Stimulated activated CD4-positive, alpha-beta T cell treated with anti-CD3 and anti-CD28 coated beads, TNF-alpha, amount 100 ng/mL, for 1 hour (primary cell): ENCODE measurements at places on chromosomes 1 and 21.

GRCh38 chr1:81848880-81849682 lies 48.3 kb downstream of the ADGRL2 start:
- DNase-seq, result no peak

- no peak for DNase-seq
Observed at GRCh38 chr1:38031513-38031866, 15.1 kb downstream of the POU3F1 start.

- peak; percentile 76 for DNase-seq
Observed at GRCh38 chr1:11934302-11935056, at the start of gene PLOD1. Gene PLOD1 (plus strand): TSS chr1:11934717. CDS start chr1:11934780, 63 bp downstream.

DNA sequence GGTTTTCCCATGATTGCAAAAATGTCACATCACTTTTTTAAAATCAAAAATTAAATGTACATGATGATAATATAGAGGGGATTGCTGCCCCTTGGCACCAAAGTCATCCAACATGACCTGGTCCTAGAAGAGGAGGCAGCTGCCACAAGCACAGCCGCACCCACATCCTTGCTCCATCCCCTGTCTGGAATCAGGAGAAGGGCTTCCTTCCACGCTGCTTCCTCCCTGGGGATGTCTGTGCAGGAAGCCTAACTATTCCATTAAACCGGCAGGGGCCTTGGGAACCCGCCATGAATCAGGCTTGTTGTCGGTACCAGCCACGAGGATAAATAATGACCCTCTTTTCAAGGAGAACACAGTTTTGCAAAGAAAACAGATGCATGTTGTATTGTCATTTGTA lies 68.7 kb upstream of the AJAP1 start:
- DNase-seq, result no peak

DNA sequence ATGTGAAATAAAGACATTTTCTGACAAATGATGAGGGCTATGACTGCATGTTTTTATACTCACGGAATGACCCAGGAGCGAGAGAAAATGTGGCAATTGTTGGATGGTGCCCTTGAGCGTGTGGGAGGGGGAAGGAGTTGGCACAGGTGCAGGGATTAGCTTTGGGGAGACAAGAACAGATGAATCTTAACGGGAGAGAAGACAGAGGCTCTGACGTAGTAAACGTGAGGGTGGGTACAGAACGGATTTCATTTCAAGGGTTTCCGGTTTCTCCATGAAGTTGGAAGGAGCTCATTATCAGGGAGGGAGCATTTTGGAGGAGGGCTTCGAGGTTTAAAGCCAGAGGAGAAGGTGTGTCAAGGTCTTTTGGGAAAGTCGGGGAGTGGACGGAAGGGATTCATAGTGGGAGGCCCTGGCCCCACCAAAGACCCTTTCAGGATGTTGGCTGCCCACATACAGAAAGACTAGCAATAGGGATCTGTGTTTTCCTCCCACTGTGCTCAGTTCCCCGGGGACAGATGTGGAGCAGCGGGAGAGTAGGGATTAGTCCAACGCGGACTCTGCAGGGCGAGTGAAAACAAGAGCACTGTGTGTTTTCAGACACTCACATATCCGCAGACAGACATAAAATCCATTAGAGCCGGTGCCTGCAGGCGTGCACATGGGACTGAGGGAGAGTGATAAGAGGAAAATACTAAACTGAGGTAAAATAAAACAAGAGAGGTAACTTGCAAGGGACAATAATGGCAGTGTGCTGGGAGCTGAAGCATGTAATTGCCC lies 584.1 kb downstream of the AJAP1 start:
- DNase-seq, result no peak

- DNase-seq, result peak; percentile 73
Observed at GRCh38 chr1:18883636-18884418, 18.5 kb downstream of the ALDH4A1 start.

- DNase-seq, result no peak
Observed at GRCh38 chr1:205061227-205061626, 18.2 kb downstream of the CNTN2 start.

GRCh38 chr1:117616967-117617366 lies 11.1 kb downstream of the TENT5C start:
- DNase-seq, result no peak

DNA sequence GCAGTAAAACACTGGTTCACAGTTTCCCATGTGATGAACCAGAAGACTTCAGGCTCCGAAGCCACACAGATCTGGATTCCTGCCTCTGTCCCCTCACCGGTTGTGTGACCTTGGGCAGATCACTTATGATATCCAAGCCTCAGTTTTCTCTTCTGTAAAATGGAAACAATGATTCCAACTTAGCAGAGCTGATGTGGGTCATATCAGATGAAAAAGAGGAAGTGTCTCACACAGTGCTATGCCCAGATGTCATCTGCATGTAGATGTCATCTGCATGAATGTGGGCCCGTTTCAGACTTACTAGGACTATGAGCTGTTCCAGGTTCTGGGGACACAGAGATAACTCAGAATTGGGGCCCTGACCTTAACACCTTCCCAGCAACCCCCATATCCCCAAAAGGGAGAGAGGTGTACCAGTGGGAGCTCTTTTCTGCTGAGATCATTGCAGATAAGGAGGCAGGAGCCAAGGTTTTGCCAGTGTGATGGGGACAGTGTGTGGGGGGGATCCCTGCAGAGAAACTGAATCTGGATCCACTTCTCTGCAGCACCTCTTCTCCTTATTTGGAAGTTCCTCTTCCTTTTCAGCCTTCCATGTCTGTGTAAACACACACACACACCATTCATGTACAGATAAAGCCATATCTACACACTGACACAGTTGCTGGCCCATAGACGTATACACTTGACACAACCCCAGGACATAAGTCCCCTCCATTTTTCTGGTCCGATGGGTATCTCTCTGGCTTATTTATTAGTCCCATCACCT lies 5.0 kb upstream of the ADGRB2 start:
- DNase-seq, result no peak

DNA sequence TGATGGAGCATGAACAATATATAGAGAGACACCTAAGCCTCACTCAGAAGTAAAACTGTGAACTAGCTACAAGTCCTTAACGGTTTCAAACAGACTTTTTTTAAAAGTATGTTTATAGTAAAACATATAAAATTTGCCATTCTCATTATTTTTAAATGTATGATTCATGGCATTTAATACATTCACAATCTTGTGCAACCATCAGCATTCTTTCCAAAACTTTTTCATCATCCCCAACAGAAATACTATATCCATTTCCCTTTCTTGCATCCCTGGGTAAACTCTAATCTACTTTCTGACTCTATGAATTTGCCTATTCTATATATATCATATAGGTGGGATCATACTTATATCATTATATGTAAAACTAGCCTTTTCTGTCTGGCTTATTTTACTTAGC lies 25.5 kb downstream of the EVI5 start:
- no peak for DNase-seq

- no peak for DNase-seq
Observed at GRCh38 chr1:21931171-21932093, 5.7 kb downstream of the HSPG2 start.

- DNase-seq, result no peak
Observed at GRCh38 chr21:25615880-25616279, 8.6 kb upstream of the MRPL39 start.

GRCh38 chr1:6690186-6690585 lies 11.4 kb downstream of the DNAJC11 start:
- DNase-seq, result no peak

DNA sequence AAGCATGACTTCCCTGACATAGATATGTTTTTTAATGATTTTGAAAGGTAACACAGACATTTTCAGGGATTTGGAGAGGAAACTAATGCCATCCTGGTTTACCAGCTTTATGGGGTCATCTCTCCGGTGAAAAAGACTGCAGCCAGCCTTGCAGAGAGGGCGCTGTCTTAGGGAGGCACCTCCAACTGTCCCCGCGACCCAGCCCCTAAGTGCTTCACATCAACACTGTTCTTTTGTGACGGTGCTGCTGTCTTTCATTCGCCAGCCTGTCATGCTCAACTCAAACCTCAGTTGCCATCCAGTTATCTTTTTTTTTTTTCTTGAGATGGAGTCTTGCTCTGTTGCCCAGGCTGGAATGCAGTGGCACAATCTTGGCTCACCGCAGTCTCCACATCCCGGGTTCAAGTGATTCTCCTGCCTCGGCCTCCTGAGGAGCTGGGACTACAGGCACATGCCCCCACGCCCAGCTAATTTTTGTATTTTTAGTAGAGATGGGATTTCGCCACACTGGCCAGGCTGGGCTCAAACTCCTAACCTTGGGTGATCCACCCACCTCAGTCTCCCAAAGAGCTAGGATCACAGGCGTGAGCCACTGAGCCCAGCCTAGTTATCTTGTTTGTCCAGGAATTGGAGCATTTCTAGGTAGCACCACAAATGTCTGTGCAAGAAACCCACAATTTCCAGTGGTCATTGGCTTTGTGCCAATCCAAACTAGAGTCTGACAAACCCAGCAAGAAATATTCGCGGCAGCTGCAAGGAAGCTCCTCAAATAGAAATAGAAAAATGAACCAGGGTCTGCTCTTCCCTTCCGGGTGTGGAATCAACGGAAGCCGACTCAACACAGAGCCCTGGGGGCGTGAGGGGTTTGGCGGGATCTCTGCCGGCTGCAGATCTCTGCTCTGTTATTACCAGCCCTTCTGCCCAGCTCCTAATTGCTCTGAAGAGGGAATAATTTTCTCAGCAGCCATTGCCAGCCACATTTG lies 24.2 kb downstream of the PDE9A start:
- no peak for DNase-seq

DNA sequence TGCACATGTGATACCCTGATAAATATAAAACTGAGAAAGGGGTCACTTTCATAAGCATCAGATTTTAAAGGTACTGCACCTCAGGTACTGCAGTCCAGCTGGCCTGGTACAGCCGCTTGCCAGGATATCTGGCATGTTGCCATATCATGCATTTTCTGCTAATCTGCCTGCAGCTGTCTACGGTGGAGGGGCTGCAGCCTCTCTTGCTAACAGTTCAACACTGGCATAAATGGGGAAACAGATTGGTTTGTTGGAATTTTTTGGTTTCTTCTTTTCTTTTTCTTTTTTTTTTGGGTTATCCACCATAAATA lies 71.5 kb downstream of the MIS18A start:
- DNase-seq, result no peak

GRCh38 chr1:225981714-225982113 lies 17.4 kb downstream of the SDE2 start:
- no peak for DNase-seq

DNA sequence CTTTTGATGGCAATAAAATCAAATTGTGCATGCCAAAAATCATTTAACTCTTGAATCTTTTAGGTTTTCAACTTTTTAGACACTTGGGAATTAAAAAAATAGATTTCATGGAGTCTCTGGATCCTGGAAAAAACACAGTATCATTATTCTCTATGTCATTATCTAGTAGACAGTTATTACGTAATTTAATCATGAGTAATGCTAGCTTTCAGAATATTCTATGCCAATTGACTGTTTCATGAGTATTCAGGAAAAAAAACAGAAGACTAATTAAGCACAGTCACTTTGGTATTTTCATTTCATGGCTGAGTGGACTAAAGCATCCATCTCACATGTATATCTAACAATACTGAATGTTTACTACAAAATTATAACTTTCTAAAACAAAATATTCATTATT lies 44.0 kb downstream of the ODF2L start:
- DNase-seq, result no peak

GRCh38 chr1:7940745-7941436 lies at the start of gene TNFRSF9:
Gene TNFRSF9 (minus strand): TSS chr1:7940839. CDS start chr1:7939994, 845 bp downstream.
- no peak for DNase-seq

GRCh38 chr1:183952101-183952500 lies 85.4 kb downstream of the COLGALT2 start:
- no peak for DNase-seq

DNA sequence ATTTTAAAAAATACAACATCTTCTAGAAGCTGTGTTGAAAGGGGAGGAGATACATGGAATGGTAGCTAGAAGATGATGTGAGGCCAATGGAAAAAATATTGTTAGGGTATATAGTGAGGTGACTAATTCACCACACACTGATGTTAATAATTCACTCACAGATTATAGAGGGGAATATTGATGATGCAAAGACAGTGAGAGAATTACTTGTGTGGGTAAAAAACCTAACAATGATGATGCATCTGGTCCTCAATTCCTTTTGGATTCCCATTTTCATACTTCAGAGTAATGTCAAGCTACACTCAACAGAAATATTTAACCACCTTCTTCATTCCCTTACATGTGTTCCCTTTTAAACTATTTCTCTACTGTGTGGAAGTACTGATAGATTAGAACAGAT lies 169.5 kb upstream of the DPYD start:
- DNase-seq, result no peak

DNA sequence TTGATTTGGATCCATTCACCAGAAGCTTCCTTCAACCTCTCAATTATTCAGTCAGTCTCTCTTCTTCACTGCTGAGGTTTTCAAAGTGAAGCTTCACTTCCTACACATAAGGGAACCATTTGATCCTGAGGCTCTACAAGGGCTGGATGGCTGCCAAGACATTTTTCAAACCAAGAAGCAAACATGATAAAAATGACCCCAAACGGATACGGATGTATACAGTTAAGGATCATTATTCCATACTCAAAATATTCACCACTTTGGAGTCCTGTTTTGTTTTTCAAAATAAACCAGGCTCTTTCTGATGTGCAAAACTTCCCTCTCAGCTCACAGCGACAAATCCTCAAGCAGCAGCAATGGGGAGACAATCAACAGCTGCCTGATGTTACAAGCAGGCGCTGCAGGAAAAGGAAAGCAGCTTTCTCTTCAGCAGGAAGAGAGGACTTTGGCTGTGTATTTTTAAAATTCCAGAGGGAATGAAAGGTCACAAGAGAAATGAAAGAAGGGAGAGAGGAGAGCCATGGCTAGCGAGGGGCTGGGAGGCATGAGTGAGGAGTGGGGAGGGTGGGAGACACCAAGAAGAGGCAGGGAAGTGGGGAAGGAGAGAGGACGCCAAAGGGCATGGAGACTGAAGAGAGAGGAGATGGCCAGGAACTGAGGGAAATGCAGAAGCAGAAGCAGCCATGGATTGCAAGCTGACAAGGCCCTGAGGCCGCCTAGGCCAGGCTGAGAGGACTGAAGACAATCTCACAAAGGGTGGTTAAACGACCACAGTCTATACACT lies 145.4 kb downstream of the SLC45A1 start:
- no peak for DNase-seq

DNA sequence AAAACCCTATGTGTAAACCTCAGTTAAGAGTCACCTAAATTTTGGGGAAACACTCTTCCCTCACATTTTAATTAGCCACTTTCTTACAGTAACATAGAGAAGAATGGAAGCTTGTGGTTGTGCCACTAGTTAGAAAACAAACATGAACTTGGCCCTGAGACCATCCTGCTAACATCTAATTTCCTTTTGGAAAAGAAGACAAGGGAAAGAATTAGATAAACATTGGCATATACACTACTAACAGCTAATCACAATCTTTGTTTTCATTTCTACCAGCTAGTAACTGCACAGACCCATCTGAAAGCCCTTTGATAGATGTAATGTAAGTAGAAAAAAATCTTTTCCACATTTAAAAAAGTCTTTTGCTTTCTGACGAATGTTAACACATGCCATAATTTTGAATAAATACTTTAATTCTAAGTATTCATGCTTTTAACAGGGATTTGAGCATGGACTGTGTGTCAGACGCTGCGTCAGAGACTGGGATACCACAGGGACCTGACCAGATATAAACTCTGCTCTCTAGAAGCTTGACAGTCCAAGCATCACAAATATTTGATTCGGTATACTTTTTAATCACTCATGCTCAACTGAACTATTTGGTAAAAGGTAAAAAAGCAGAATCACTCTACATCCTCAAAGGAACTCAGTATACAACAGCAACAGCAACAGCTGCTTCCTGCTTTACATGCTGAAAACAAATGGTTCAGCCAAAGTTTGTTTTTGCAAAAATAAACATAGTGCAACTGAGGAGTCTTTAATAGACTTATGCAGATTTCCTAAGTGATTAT lies 30.2 kb downstream of the DPH5 start:
- no peak for DNase-seq

GRCh38 chr1:166950156-166950555 lies 25.2 kb downstream of the ILDR2 start:
- DNase-seq, result no peak
